ENCODE measurements at places on chromosomes 2 and 18.

DNA sequence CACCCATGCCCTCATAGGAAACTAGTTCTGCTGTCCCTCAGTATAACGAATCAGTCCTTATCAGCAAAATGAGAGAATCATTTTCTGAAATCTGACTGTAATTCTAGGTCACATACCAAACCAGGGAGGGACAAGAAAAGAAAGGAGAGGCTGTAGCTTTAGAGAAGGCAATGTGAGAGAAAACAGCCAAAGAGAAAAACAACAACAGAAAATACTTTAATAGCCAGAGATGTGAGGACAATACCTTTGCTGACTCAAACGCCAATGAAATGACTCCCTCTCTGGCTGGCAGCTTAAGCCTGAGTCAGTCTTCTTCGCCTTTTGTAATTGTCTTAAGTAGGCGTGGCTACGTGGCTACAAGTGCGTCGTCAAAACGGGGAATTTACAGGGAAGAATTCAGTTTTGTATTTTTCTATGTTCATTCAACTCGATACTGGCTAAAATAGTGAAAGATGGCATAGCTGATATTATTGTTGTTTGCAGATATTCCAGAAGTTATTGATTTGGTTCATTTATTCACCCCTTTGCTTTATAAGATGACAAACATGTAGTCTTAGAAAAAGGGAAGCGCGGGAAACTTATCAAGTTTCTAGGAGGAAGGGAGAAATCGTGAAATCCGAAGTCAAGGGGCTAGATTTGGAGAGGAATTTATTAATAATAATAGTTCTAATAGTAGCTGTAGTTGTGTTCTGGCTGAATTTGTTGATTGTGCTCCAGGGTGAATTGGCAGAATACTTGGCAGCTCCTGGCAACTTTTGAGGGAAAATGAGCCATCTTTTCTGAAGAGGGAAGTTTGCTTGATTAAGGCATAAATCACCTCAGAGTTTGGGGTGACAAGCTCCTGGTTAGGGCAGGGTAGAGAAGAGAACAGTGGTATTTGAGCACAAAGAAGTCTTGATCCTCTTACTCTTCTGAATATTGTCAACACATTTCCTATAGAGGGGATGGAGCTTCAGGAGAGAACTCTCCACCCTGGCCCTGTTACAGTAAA lies at the start of gene IL1A:
IL1A (minus strand) TSS at position 295 of the 991 bp plus-strand sequence. CDS start 723 bp downstream, outside the sequence.
- DNase-seq: no peak

- DNase-seq: no peak
Observed at GRCh38 chr2:165594935-165595255, 125.4 kb downstream of the CSRNP3 start.

DNA sequence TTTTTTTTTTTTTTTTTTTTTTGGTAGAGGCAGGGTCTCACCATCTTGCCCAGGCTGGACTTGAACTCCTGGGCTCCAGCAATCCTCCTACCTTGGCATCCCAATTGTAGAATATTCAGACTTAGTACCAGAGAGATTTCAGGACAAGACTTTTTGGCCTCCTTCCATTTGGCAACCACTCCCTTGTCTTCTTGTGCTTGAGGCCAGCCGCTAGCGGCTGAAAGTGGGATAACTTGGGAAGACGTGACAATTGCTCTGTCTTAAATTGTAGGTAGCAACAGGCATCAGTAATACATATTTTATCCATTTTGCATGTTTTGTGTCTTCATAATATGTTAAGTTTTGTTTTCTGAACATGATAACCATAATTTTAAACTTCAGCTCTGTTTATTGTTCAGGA lies 53.3 kb upstream of the TTN start:
- no peak for DNase-seq

DNA sequence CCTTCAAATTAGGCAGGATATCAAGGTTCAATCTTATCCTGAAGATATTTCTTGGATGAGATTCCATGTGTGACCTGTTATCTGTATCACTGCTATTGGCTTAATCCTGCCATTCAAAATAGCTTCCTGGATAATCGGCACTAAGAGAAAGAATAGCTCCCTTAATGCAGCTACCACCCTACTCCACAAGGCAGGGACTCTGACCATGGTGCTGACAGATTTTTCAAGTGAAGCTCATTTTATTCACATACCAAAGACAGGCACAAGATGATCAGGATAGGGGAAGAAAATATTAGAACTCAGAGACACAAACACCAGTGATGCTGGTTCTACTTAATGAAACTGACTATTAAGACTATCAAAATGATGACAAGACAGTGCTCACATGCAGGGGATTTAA lies 74.9 kb downstream of the ORC4 start:
- DNase-seq: no peak

DNA sequence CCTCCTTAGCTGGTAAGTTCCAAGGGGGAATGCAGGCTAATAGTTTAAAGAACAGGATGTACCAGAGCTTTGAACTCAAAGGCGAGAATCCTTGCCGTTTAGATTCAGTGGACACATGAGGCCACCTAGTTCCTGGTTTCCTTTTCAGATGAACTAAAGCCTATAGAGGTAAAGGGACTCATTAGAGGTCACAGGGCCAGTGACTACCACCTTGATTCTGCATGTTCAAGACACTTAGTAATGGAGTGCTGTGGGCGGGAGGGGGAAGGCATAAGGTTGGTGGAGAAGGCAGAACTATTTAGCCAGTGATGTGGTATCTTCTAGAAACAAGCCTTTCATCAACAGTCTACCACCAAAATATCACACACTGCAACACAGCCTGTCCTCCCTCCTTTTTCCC lies 47.9 kb downstream of the ARHGEF33 start:
- DNase-seq: no peak

DNA sequence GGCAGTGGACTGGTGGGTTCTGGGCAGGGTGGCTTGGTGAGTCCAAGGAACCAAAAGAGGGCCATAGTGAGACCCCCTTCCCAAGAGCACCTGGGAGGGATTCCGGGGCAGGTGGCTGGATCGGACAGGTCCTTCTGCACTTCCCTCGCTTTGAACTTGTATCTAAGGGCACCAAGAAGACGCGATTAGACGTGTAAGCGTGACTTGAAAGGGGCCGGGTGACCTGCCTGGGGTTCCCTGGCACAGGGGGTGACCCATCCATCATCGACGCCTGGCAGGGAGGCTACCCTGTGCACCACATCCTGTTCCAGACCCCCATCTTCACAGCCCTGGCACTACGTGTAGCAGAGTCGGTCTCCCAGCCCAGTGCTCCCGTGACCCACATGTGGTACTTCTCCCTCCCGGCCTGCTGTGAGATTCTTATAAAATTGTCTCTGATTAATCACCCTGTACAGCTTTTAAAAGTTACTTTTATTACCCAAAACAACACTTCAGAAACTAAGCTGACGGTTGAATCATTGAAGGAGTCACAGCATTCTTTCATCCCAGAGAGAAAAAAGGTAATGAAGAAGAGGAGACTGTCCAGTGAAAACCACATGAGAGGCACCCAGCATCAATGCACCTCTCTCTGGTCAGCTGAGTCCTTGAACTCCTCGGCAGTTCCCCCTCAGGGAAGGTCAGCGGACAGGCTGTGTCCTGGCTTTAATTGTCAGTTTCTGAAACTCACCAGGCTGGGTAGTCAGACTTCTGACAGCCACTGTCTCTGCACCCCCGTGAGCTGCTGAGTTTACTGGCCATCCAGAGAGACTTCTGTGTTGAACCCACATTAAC lies 13.0 kb downstream of the SH3BP4 start:
- DNase-seq: no peak

DNA sequence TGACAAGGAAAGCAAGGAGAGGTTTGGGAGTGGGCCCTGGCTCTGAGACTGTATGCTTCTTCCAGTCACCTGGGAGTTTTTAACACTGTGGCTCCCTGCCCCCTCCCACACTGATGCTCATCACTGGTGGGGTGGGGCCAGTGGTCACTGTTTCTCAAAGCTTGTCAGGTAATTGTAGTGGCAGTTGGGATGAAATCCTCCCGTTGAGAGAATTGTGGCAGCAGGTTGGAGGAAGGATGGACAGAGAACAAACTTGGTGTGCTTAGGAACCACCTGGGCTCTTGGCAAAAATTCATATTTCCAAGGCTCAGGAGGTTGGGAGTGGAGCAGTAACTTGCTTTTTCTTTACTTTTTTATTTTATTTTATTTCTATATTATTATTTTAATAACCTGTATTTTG lies 25.1 kb downstream of the DGKD start:
- DNase-seq: no peak

Data from stimulated activated CD4-positive, alpha-beta T cell treated with anti-CD3 and anti-CD28 coated beads, Interleukin-12 subunit alpha, Interleukin-12 subunit beta, amount 100 ng/mL, for 24 hours (primary cell).